ENCODE measurements at places on chromosomes 3 and 15. TPM values are rescaled to one million over a fixed set of nuclear protein-coding genes. Genes with fewer than 3 reads are reported as not detected.

DNA sequence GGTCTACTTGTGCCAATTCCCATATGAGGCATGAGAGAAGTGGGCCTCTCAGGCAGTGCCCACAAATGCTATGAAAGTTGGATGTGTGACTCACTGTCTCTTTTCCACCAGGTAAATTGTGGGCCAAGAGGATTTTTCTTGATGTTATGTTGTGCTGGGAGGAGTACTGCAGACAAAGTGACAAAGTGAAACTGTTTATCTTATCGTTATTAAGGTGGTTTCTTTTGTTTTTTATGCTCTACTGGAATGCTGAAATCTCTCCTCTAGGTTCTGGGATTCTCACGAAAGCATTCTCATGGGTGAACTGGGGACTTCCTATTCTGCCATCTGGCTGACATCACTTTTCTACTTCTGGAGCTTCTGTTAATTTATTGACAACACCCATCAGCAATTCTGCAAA, 919.6 kb upstream of the EPHA6 start:
- no peak for DNase-seq

The MUC13 gene
- polyA plus RNA-seq, result not detected

The MELTF gene
- 2.6 TPM for polyA plus RNA-seq

- no peak for DNase-seq
Measured at GRCh38 chr3:53794597-53794996, 51.6 kb downstream of the CHDH start.

Data from left kidney (tissue), 8 donors.